ENCODE measurements at places on chromosomes 3 and 15. TPM values are rescaled to one million over a fixed set of nuclear protein-coding genes. Genes with fewer than 3 reads are reported as not detected.
A peak's percentile ranks its signal among the peaks of the same experiment; 100 is the strongest.

Gene LSAMP
- total RNA-seq, result 17.6 TPM

Gene LRRC49
- 13.7 TPM for total RNA-seq

Gene CLEC3B
- not detected for total RNA-seq

DNA sequence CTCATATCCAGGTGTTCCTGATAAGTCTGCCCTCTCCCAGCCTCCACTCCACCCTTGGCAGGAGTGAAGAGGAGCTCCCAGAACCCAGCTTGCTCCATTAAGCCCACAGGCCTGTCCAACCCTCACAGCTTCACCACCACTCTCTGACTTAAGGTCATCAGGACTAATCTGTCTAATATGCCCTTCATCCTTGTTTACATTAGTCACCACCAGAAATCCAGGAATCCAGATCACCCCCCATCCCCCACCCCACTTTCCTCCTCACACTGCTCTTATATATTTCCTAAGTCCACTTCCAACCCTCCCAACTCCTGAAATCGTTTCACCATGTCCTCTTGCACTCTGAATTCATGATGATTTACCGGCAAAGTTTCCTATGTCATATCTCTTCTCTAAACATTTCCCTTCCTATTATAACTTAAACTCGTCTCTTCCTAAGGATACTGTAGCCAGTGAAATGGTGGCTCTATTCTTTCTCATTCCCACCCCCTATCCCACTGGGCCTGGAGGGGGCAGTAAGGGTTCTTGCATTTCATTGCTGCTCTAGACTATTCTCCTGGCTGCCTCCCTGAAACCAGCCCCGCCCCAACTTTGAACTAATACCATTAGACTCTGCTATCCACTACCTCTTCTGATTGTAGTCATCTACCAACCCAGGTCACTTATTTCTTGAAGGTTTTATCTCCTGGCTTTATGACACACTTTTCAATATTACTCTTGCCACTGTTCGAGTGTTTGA lies 43.4 kb downstream of the PPP2R3A start:
- DNase-seq, result no peak

DNA sequence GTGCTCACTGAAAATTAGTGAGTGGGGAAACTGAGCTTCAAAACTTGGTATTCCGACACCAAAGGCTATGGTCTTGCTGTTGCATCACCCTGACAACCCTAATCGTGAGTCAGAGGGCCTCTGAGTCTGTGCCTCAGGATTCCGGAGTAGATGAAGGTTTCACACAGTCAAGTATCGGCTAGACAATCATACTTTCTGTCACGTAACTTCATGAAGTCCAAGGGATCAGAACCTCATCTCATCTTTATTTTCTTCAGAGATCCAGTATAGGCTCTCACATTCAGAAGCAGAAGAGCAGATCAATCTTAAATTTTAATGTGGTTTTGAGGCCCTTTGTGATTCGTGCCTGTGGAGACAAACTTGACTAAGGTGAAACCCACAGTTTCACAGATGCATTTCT lies 26.1 kb upstream of the NECTIN3 start:
- peak; percentile 10 for DNase-seq

- peak; percentile 73 for DNase-seq
These were observed 1.5 kb downstream of the CCK start for GRCh38 chr3:42264399-42265058.

DNA sequence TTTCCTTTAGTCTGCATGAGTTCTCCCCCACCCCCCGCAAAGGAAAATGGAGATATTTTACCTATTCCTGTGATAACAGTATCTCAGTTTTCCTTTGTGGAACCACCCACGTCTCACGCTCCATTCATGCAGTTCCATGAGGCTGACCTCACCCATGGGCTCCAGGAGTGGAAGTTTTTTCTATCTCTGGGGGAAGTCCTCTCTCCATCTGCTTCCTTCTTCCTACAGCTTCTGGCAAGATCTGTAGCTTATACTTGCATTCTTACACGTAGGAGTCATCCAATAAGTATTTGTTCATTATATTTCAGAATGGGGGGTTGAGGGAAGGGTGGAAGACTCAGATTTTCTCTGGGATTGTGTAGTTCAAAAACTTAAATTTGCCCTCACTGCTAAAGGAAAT lies 5.8 kb upstream of the GLCE start:
- DNase-seq, result peak; percentile 55

GRCh38 chr3:52606373-52607085 lies 70.1 kb downstream of the UQCC5 start:
- peak; percentile 15 for DNase-seq

GRCh38 chr15:43253431-43254403 lies 13.0 kb downstream of the TGM5 start:
- DNase-seq, result peak; percentile 90

DNA sequence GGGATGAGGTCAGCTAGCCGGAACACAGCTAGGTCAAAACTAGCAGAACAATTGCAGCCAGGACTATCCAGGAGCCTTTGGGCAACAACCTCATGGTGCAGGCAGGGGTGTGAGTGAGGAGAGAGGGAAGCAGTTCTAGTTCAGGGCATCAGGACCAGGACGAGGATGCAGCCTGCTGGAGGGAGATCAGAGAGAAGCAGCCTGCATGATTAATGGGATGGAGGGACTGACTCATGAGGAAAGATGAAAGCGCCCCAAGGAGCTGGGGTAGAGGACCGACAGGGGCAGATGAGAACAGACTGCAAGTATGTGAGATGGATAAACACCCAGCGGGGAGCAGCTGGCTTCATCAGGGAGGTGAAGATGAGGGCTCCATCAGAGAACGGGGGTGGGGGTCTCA lies 37.9 kb upstream of the LRTM1 start:
- DNase-seq, result peak; percentile 84

- no peak for DNase-seq
These were observed 55.2 kb downstream of the MGLL start for GRCh38 chr3:127767126-127767525.

GRCh38 chr3:9247361-9247940 lies 2.0 kb downstream of the SRGAP3 start:
- DNase-seq, result no peak

- no peak for DNase-seq
These were observed 383.0 kb downstream of the ZBTB20 start for GRCh38 chr3:114764056-114764492.

GRCh38 chr3:58746758-58747157 lies 80.2 kb upstream of the FAM3D start:
- no peak for DNase-seq
